Stimulated activated naive B cell treated with anti-CD40 and anti-IgM and Interleukin-4, amounts not matched to agents 10 μg/mL and 1 μg/mL and 100 μg/mL, for 72 hours (primary cell): ENCODE measurements at places on chromosomes 12 and 14.
A peak's percentile ranks its signal among the peaks of the same experiment; 100 is the strongest.

- no peaks in the 10 kb centered on the region for H3K36me3 ChIP-seq
- no peaks in the 10 kb centered on the region for H3K4me1 ChIP-seq
- H3K4me3 ChIP-seq, result no peak overlapping the region
These were observed 456.8 kb downstream of the MED13L start for GRCh38 chr12:115820656-115821055.

DNA sequence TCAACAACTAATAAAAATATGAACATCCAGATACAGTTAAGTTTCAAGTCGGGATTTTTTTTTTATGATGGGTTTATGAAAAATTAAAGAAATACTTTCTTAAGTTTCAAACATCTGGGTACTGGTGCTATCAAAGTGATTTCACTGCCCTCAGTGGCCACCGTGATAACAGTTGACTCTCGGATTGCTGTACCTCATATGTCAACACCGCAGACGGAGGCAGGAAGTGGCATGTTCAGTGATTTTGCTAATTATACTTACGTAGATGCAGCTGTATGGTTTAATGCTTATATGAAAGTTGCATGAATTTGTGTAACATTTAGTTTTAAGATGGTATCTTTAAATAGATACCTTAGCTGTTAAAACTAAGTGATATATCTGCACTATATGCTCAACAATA lies 20.8 kb upstream of the FBLN5 start:
- DNase-seq, result no peak
- no peak overlapping the region for H3K4me3 ChIP-seq
- H3K27me3 ChIP-seq, result no peaks in the 10 kb centered on the region
- peak overlapping the region; percentile 81 for H3K27ac ChIP-seq

DNA sequence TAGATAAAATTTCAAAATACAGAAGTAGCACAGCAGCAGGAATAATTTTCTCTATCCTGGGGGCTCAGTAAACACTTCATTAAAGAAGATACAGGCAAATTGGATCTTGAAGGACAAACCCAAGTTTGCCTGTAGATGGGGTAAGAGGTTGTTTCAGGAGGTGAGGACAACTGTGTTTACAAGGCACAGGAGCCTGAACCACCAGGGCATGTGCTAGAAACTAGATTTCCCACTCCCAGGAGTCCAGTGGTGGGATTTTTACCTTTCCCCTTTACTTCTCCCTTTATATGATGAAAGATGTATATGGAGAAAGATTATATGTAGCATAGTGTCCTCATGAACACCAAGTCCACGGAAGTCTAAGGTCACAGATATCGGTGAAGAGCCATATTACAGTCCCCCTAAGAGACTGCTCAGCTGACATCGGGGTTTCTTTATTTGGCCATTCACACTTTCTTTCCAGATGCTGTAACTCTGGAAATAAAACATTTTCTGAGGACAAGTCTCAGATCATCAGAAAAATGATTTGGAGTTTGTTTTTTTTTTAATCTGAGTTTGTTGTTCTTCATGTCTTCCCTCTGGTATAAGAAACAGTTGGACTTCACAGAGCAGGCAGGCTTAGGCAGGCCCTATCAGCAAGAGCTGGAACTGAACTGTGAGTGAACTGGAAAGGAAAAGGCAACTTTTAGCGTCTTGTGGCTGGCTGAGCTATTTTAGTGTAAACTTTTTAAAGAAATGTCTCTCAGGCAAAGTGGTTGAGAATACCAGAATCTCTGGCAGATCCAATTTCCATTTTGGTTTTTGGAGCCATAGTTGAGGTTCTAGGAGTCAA lies 8.0 kb upstream of the EVL start:
- DNase-seq, result no peak
- no peaks in the 10 kb centered on the region for H3K27me3 ChIP-seq
- peak overlapping the region; percentile 84 for H3K27ac ChIP-seq
- H3K36me3 ChIP-seq, result no peaks in the 10 kb centered on the region
- peaks cover 35% of the 10 kb centered on the region for H3K4me1 ChIP-seq

DNA sequence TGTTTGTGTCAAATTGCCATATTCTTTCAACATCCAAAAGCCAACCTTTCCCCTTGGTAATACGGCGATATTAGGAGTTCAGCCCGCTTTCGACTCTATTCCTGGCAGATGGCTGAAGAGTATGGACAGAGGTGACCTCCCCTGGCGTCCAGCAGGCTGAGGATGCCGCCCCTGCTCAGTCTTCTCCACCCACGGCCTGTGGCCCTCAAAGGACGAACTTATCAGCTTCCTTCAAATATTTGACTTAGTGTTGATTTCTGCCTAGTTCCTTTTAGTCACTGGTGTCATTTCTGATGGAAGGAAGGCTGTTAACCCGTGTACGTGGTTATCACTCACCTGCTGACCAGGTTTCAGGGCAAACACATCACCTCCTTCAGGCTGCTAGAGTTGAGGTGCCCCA lies 65.0 kb downstream of the TESC start:
- no peak for DNase-seq
- no peak overlapping the region for H3K4me3 ChIP-seq
- H3K4me1 ChIP-seq, result peaks cover 19% of the 10 kb centered on the region
- peaks cover 14% of the 10 kb centered on the region for H3K36me3 ChIP-seq
- H3K27ac ChIP-seq, result no peak overlapping the region
- peaks cover 14% of the 10 kb centered on the region for H3K27me3 ChIP-seq

DNA sequence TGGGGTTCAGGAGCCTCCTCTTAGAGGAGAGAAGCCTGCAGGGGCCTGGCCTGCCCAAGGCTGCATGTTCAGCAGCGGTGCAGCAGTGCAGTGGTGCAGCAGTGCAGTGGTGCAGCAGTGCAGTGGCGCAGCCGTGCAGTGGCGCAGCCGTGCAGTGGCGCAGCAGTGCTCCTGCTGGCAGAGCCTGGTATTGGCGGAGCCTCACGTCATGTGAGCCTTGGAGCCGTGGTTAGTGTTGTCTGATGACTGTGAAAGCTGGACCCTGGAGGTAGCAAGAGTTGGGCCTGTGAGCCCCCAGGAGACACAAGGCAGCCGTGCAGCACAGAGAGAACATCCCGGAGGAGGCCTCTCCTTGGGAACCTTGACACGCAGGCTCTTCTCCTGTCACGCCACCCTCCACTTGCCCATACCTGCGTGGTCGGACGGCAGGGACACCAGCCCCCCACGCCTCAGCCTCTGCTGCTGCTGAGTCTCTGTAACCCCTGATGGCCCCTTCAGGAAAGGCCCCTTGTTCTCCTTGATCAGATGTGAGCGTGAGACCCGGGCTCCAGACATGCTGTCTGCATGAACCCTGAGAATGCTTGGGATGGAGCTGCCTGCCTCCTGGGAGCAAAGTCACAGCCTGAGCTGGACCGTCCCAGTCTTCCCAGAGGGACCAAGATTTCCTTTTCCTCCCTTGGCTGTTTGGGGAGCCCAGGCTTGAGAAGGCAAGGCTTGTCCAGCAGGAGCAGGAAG lies 193.7 kb downstream of the KIF26A start:
- no peaks in the 10 kb centered on the region for H3K36me3 ChIP-seq
- H3K27me3 ChIP-seq, result peaks cover 13% of the 10 kb centered on the region
- H3K4me1 ChIP-seq, result no peaks in the 10 kb centered on the region
- no peak overlapping the region for H3K4me3 ChIP-seq

- no peak for DNase-seq
- H3K4me3 ChIP-seq, result no peak overlapping the region
- peaks cover 3% of the 10 kb centered on the region for H3K36me3 ChIP-seq
- no peak overlapping the region for H3K27ac ChIP-seq
These were observed 34.5 kb downstream of the PRKCH start for GRCh38 chr14:61355892-61356325.

DNA sequence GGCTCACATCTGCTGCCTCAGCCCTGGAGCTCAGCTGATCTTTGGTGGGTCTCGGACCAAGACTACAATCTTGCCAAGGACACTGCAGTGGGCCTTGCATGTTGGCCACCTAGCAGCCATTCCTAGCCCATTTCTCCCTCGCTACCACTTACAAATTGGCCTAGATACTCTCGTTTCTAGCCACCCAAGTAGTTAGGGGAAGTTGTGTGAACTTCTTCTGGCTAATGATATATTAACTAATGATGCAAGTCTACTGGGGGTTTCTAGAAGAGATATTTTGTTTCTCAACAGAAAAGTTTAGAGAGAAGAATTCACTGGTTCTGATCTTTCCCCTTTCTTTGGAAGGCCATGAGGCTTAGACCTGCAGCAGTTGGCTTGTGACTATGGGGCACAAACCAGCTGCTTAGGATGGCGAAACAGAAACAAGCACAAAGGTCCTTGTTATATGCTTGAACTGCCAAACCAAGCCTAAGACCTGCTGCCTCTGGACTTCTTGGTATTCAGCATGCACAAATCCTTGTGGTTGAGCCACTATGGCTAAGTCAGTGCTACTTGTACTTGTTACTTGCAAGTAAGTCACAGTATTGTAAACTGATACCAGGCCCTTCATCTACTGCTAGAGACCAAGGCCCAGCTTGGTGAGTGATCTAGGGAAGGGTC lies 30.5 kb upstream of the GPATCH2L start:
- no peaks in the 10 kb centered on the region for H3K36me3 ChIP-seq
- H3K4me1 ChIP-seq, result no peaks in the 10 kb centered on the region
- no peak overlapping the region for H3K27ac ChIP-seq
- DNase-seq, result no peak
- H3K4me3 ChIP-seq, result no peak overlapping the region
- H3K27me3 ChIP-seq, result peaks cover 25% of the 10 kb centered on the region

DNA sequence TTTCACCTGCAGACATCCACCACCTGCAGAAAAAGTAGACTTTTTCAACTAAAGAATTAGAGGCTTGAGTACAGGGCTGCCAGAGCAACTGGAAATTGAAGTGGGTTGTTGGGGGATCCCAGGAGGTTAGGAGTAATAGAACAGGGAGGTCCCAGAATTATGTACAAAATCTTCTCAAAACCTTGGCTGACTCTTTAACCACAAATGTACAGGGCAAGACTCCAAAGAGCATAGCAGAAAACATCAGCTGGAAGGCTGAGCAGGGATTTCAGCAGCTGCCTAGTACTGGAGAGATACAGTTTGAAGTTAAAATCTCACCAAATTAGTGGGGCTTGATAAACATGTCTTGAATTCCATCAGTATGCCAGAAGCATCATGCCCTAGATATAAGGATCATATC lies 191.6 kb downstream of the CRADD start:
- no peak for DNase-seq
- peaks cover 25% of the 10 kb centered on the region for H3K36me3 ChIP-seq
- no peak overlapping the region for H3K4me3 ChIP-seq

DNA sequence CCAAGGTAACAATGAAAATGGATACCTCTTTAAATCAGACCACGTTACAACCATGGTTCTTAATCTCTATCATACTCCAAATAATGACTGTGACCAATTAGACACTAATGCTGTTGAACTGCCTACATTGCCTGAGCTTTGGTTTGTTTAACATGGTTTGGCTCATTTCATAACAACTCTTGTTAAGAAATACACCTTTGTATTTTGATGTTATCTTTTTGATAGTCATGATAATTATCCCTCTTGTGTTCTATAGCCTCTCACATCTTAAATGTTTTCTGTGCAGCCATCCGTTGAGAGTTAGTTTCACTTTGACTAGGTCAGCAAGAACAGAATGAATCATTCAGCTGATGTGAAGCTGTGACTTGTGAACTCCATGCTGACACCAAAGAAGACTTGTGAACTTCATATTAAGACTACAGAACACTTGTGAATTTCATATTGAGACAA lies 75.5 kb upstream of the RERGL start:
- no peak overlapping the region for H3K4me3 ChIP-seq
- H3K27ac ChIP-seq, result no peak overlapping the region
- H3K36me3 ChIP-seq, result no peaks in the 10 kb centered on the region
- peaks cover 13% of the 10 kb centered on the region for H3K4me1 ChIP-seq
- no peaks in the 10 kb centered on the region for H3K27me3 ChIP-seq

GRCh38 chr12:6476489-6476888 lies 6.0 kb upstream of the VAMP1 start:
- H3K27ac ChIP-seq, result no peak overlapping the region
- no peaks in the 10 kb centered on the region for H3K36me3 ChIP-seq
- peaks cover 8% of the 10 kb centered on the region for H3K4me1 ChIP-seq
- H3K27me3 ChIP-seq, result peaks cover 10% of the 10 kb centered on the region
- no peak for DNase-seq
